ENCODE measurements at places on chromosomes 4 and X. TPM values are rescaled to one million over a fixed set of nuclear protein-coding genes. Genes with fewer than 3 reads are reported as not detected.
A peak's percentile ranks its signal among the peaks of the same experiment; 100 is the strongest.

The POU4F2 gene
- not detected for total RNA-seq

The FGF5 gene
- not detected for total RNA-seq

The MBTPS2 gene
- total RNA-seq: 8.1 TPM

The TIGD4 gene
- total RNA-seq: 0.47 TPM

The ZMAT1 gene
- total RNA-seq: 14.4 TPM

The AFF2 gene
- 0.42 TPM for total RNA-seq

The TXK gene
- 66.8 TPM for total RNA-seq

The BCORL1 gene
- total RNA-seq: 14.3 TPM

The RENBP gene
- 18.8 TPM for total RNA-seq

GRCh38 chrX:137427816-137428215 is 138.1 kb upstream of the ZIC3 start:
- peaks cover 55% of the 10 kb centered on the region for H3K27me3 ChIP-seq
- H3K27ac ChIP-seq: no peak overlapping the region
- peak overlapping the region; percentile 71 for H3K4me3 ChIP-seq
- H3K36me3 ChIP-seq: no peaks in the 10 kb centered on the region
- no peak for DNase-seq
- H3K4me1 ChIP-seq: peaks cover 2% of the 10 kb centered on the region

- H3K27ac ChIP-seq: no peak overlapping the region
- no peak overlapping the region for H3K4me3 ChIP-seq
- H3K4me1 ChIP-seq: peaks cover 3% of the 10 kb centered on the region
- peaks cover 44% of the 10 kb centered on the region for H3K27me3 ChIP-seq
Observed at GRCh38 chr4:6468376-6468775, 4.0 kb downstream of the PPP2R2C start.

DNA sequence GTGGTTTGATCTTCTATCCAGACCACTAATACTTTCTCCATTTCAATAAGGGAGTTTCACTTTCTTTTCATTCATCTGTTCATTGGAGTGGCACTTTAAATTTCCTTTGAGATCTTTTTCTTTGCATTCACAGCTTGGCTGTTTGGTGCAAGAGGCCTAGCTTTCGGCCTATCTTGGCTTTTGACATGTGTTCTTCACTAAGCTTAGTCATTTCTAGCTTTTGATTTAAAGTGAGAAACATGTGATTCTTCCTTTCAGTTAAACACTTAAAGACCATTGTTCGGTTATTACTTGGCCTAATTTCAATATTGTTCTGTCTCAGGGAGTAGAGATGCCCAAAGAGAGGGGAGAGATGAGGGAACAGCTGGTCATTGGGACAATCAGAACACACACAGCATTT is 24.3 kb downstream of the CXCL13 start:
- peaks cover 6% of the 10 kb centered on the region for H3K4me1 ChIP-seq
- no peak overlapping the region for H3K4me3 ChIP-seq
- H3K27me3 ChIP-seq: no peaks in the 10 kb centered on the region
- H3K27ac ChIP-seq: peak overlapping the region; percentile 11

DNA sequence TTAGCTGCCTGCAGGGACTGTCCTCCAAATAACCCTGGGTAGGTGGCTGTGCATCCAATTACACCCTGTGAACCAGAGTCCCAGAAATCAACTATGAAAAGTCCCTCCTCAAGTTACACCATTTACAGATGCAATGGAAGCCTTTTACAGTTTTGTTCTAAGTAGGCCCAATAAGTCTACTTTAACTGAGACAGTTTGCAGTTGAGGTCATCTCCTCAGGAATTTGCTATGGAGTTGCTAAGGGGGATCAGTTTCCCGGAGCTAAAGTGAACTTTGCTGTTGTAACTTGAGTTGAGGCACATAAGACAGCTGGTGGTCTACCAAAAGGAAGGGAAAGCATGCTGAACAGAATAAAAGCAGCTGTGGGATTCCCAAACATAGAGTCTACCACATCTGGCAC is 121.6 kb upstream of the STK26 start:
- H3K27me3 ChIP-seq: no peaks in the 10 kb centered on the region
- no peak for DNase-seq
- no peak overlapping the region for H3K27ac ChIP-seq

DNA sequence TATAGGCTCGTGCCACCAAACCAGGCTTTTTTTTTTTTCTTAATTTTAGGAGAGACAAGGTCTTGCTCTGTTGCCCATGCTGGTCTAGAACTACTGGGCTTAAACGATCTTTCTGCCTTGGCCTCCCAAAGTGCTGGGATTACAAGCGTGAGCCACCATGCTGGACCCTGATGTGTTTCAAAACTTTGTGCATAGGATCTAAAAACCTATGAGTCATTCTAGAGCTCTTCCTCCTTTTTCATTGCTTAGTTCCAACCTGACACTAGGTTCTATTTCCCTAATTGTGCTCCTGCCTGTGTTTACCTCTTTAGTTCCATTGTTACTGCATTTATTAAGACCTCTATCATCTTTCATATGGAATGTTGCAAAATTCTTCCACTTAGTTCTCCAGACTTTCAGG is 57.3 kb downstream of the HPGD start:
- H3K4me3 ChIP-seq: no peak overlapping the region
- H3K4me1 ChIP-seq: no peaks in the 10 kb centered on the region
- H3K27me3 ChIP-seq: peaks cover 1% of the 10 kb centered on the region
- H3K27ac ChIP-seq: no peak overlapping the region
- H3K36me3 ChIP-seq: no peaks in the 10 kb centered on the region

GRCh38 chrX:15310117-15310516 is 5.3 kb downstream of the ASB11 start:
- no peak overlapping the region for H3K27ac ChIP-seq
- no peak overlapping the region for H3K4me3 ChIP-seq
- H3K4me1 ChIP-seq: no peaks in the 10 kb centered on the region
- H3K27me3 ChIP-seq: no peaks in the 10 kb centered on the region

GRCh38 chrX:67436867-67437266 is 107.0 kb upstream of the AR start:
- H3K27me3 ChIP-seq: no peaks in the 10 kb centered on the region
- no peaks in the 10 kb centered on the region for H3K36me3 ChIP-seq
- H3K4me1 ChIP-seq: no peaks in the 10 kb centered on the region
- no peak overlapping the region for H3K4me3 ChIP-seq

DNA sequence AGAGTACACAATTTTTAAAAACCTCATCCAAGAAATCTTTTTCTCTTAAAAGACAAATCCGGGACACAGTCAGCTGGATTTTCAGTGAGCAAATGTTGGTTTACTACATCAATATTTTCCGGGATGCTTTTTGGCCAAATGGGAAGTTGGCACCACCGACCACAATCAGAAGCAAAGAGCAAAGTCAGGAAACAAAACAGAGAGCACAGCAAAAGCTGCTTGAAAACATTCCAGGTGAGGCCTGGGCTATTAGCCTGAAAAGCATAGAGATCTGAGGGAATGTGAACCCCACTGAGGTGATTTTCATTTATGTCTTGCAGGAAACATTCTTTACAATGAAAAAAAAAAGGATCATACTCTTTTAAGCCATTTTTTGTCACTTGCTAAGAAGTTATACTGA is 33.9 kb downstream of the LRP2BP start:
- H3K27ac ChIP-seq: no peak overlapping the region
- peaks cover 2% of the 10 kb centered on the region for H3K36me3 ChIP-seq
- no peaks in the 10 kb centered on the region for H3K27me3 ChIP-seq
- DNase-seq: no peak

DNA sequence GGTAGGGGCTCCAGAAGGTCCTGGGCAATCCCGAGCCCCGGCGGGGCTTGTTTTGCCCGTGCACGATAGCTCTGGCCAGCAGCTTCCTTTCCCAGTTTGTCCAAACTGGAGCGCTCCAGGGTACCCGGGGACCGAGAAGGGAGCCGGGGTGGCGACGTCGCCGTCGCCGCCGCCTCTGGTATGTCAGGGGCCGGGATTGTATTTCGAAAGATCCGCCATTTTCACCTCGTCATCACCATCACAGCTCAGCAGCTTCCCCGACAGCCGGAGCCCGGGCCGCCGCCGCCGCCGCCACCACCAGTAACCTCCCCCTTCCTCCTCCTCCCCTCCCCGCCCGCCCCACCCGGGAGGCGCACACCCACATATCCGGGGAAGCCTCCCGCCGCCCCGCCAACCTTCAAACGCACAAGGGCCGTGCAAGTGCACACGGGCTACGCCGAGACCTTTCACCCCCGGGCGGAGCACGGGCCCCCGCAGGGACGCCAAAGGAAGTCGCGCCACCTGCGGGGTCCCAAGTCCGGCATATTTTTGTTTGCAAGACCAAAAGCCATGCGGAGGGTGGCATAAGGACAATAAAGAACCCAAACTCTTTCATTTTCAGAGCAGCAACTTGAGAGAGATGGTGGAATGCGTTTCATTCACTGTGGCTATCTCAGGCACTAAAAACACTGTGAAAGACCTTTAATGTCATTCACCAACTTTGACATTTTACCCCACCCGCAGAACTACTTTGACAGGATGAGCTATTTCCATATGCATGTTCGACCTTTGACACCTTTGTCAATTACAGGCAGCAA is at the start of gene LIN54:
LIN54 (minus strand) TSS at position 302 of the 797 bp plus-strand sequence. CDS start 25,979 bp downstream, outside the sequence.
- H3K4me1 ChIP-seq: peaks cover 35% of the 10 kb centered on the region
- peak; percentile 86 for DNase-seq
- H3K4me3 ChIP-seq: peak within 1 kb of the TSS; percentile 100
- H3K36me3 ChIP-seq: peaks cover 8% of the 10 kb centered on the region
- H3K27ac ChIP-seq: peak within 1 kb of the TSS; percentile 99
